Omental fat pad (tissue), 4 donors: ENCODE measurements at places on chromosomes 4 and X.

- no peak for DNase-seq
Measured at GRCh38 chrX:70998411-70999027, 67.6 kb upstream of the SLC7A3 start.

DNA sequence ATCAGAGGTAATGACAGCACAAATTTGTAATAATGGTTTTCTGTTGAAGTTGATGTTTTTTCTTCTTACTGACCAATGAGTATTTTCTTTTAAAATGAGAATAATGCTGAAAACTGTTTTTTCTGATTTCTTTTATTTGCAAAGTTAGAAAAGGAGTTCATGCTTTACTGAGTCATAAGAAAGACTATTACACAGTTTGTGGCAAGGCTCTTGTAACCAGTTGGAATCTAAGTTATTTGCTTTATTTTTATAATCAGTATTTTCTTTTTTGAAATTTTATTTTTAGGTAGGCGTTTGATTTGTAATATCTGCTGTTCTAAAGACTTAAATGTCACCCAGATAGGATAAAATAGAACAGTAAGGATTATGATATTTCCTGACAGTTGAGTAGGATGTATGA, 25.5 kb downstream of the ANAPC4 start:
- DNase-seq = no peak

DNA sequence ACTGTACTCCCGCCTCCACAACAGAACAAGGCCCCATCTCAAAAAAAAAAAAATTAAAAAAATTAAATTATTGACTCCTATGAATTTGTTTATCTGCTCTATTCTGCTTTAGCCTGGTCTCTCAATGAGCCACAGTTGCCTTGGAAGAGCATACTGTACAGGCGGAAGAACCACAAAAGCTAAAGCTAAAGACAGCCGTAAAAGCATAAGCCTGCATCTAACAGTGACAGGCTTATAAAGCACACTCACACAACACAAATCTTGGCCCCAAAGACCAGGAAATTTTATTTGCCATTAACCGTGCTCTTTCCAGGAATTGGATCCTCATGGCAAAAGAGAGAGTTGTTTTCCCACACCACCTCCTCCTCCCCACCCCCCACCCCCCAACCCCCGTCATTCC, 53.5 kb upstream of the KLF3 start:
- no peak for DNase-seq

GRCh38 chrX:12896935-12897334, 9.5 kb upstream of the TLR8 start:
- DNase-seq = no peak
